Foreskin melanocyte (primary cell): ENCODE measurements at places on chromosomes 7 and 10.

- DNase-seq = no peak
These were observed 605.0 kb downstream of the CCSER2 start for GRCh38 chr10:84933402-84933801.

DNA sequence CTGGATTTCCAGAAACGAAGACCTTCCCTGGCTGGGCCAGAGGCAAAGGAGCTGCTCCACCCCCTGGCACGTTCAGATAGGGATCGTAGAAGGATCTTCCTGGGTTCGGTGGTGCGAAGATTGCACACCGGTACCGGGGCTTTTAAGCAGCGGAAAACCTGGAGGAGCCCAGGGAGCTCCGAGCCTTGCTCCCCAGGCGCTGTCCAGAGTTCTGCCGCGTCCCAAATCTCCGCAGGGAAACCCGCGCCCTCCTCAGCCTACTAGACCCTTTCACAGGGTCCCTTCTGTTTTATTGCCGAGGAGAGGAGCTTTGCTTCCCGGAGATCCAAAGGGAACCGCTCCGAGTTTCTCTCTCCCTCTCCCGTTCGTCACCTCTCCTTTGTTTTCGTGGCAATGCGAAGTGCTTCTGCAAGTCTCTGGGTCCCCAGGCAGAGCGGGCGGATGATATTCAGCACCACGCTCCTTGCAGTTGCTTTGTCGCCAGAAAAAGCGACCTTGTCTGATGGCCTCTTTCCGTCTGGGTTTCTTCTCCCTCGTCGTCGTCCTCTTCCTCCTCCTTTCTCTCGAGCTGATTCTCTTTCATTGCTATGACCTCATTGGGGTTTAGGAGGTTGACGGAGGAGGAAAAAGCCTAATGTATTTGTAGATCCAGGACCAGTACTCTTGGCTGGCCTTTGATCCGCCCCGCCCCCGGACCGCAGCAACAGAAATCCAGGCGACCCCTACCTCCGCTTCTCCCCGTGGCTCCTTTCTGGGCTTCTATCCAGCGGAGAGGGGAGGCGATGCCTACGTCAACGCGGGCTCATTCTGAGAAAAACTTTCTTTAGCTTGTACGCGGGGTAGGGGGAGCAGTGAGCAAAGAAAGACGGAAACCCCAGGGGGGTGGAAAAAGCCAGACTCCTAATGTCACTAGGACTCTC, at the start of gene TMEM196:
Gene TMEM196, minus strand, starts transcription at position 777 of the 920 bp plus-strand sequence. CDS start 921 bp downstream, outside the sequence.
- DNase-seq = no peak

DNA sequence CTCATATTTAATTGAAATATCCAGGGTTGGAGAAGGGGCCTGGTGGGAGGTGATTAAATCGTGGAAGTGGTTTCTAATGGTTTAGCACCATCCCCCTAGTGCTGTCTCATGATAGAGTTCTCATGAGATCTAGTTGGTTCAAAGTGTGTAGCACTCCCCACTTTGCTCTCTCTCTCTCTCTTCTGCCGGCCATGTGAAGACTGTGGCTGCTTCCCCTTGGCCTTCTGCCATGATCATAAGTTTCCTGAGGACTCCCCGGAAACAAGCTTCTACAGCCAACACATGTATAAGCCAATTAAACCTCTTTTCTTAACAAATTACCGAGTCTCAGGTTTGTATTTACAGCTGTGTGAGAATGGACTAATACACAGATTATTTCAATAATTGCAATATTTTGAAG, 305.8 kb upstream of the KCND2 start:
- no peak for DNase-seq

- no peak for DNase-seq
These were observed 85.2 kb upstream of the C1QL3 start for GRCh38 chr10:16606923-16607322.

DNA sequence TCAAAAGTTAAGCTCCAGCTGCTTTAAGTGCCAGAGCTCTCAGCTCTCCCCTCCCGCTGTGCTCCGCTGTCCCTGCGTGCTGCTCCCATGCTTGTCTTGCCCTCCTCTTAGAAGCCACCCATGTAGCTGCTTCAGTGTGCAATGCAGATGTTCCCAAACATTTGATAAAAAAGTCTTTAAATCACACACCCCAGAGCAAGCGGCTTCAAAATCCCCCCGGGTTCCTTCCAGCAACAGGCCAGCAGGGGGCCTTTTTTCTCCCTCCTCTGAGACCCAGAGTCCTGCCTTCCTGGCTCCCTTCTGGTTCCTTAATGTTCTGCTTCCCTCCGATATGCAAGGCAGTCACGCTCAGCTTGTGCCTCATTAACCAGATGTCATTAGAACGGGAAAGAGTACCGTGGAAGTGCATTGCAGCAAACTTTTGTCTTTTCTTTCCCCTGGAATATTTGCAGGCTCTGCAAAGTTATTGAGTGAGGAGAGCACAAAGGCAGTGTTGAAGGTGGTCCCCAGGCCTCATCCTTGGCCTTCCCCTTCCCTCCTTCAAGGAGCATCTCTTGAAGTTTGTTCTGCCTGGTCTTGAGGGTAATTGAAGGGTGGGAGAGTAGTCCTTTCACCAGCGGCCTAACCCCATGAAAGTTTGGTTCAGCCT, 25.5 kb downstream of the LDB3 start:
- DNase-seq = no peak
